Mammary epithelial cell (primary cell): ENCODE measurements at places on chromosomes 7 and 10.

DNA sequence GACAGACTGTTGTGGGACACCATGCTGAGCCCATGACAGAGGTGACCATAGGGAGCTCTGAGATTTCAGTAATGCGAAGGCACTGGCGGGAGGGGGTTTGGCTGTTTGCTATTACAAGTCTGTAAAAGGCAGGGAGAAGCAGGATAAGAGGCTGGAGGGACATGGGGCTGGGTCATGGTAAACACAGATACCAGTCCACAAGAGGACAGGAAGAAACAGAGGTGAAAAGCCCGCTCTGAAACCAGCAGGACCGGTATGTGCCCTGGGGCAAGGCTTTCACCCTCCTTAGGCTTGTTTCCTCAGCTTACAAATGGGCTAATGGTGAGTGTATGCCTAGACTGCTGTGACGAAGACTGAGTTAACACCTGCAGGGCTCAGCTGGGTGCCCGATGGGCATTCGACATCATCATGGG is 34.1 kb downstream of the ANXA11 start:
- DNase-seq: no peak

DNA sequence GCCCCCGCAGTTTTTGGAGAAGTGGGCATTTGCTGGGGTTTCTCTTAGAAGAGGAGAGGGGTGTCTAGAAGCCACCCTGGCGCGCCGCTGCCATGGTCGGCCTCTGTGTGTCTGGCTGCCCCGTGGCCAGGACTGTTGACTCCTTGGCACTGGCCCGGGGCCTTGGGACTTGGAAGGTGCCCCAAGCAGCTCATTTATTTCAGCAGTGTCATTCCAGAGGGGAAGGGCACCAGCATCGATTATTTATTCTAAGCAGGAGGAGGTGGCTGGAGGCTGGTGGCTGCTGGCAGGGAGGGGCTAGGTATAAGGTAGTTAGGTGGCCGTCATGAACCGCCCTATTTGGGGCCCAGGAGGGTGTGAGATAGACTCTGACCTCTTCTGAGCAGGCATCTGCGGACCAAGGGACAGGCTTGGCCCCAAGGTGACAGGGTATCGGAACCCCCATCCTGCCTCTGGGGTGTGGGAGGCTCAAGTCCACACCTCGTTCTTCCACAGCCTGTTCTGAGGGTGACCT is 1.6 kb downstream of the GTF2IRD1 start:
- no peak for DNase-seq

DNA sequence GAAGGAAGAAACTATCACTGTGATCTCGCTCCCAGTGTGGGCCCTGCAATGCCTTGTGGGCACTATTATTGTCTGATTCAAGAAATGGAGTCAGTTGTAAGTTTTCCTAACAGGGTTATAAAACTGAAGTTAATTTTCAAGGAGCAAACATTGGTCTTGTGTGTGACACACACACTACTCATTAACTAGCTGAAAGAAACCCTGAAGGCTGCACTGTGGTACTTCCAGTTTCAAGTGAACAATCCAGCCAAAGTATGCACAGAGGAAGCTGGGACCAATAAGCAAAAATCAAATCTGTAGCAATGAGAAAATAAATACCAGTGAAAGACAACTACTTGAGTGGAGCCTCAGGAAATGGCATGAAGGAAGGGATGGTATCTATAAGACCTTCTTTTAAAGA is 506.6 kb upstream of the POT1 start:
- DNase-seq: peak; percentile 20

GRCh38 chr7:155303039-155303593 is 5.4 kb downstream of the INSIG1 start:
- DNase-seq: no peak

- peak; percentile 42 for DNase-seq
Observed at GRCh38 chr10:98262571-98262970, 5.4 kb downstream of the LOXL4 start.

DNA sequence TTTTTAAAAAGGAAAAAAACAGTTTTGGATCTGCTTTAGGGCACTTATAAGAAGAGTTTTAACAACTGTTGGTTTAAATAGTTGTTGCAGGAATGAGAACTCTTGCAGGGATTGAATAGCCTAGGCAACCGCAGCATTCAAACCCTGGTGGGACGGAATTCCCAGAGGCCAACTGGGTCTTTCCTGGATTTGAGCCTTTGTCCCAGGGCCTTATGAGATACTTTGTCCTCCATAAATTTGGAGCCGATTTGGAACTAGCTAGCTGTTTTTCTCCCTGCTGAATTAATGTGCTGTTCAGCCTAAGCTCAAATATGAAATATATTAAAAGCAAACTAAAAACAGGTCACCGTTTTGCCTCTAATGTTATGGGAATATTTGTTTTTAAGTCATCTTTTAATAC is 109.6 kb downstream of the LRMDA start:
- DNase-seq: no peak

- no peak for DNase-seq
Observed at GRCh38 chr10:133359972-133360610, 2.3 kb upstream of the FUOM start.

GRCh38 chr7:158710651-158711102 is 6.1 kb upstream of the NCAPG2 start:
- DNase-seq: peak; percentile 65

DNA sequence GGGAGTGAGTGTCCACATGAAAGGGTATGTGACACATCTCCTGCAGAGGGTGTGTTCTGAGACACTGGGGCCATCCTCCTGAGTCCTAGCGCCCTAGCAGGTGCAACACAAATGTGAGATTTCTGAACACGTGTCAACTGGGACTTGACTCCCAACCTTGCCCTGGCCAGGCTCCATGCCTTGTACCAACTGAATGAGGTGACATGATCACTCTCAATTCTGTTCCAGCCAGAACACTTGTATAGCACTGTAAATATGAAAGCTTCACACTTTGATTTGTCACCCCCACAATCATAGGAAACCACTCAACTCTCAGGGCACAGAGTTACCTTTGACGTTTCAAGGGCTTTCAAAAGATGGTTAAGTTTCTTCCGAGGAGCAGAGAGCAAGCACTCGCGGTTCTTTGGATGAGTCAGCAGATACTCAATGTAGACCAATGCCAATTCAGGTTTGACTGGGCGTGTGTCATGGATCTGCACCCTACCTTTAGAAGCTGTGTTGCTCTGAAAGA is 48.6 kb downstream of the NCAPG2 start:
- DNase-seq: no peak

- DNase-seq: peak; percentile 89
Observed at GRCh38 chr10:21364196-21365114, 161.0 kb downstream of the SKIDA1 start.

- DNase-seq: no peak
Observed at GRCh38 chr7:26684447-26684846, 179.9 kb downstream of the SKAP2 start.

GRCh38 chr10:12350167-12350872 is 973 bp downstream of the CAMK1D start:
- peak; percentile 32 for DNase-seq

- no peak for DNase-seq
Observed at GRCh38 chr10:62618576-62619412, 185.7 kb upstream of the ADO start.

- DNase-seq: no peak
Observed at GRCh38 chr10:125549653-125550052, 133.3 kb downstream of the TEX36 start.

DNA sequence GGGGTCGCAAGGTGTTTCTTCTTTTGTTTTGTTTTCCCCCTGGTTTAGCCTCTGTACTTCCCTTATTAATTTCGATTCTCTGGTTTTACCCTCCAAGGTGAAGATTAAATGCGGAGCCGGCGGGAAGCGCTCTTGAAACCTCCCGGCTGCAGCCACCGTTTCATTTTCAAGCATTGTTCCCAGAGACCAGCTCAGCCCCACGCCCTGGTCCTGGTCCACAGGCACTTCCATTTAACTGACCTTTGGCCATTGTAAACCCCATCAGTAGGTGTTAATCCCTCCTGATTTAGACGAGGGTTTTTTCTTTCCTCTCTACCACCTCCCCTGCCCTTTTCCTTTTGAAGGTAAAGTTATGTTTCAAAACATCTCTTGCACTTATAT is 39.2 kb upstream of the ENO4 start:
- no peak for DNase-seq

DNA sequence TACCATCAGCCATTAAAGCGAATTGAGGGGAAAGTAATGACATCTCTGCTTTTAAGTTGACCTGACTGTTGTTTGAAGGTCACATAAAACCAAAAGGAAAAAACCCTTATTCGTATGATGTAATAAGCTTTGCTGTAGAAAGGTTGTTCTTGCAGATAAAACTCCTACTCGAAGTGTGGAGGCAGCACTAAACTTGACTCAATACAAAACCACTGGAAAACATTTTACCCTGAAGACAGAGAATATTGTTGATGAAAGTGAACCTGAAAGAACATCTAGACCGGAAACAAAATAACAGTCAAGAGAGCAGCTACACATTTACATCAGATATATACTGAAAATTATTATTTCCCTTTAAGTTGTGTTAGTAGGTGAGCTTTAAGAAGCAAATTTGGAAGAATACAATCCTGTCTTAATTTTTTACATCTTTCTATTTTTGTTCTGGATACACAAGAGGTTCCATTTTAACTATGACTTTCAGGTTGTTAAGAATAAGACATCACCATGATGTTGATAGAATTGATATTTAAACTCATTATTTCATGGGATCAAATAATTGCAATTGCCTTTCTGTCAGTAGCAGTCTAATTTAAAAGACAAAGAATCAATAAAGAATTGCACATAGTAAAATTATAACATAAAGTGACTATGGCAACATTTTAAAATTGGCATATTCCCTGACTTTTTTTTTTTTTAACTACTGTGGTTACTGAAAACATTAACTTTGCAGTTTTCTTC is 6.4 kb downstream of the ETV1 start:
- DNase-seq: no peak

DNA sequence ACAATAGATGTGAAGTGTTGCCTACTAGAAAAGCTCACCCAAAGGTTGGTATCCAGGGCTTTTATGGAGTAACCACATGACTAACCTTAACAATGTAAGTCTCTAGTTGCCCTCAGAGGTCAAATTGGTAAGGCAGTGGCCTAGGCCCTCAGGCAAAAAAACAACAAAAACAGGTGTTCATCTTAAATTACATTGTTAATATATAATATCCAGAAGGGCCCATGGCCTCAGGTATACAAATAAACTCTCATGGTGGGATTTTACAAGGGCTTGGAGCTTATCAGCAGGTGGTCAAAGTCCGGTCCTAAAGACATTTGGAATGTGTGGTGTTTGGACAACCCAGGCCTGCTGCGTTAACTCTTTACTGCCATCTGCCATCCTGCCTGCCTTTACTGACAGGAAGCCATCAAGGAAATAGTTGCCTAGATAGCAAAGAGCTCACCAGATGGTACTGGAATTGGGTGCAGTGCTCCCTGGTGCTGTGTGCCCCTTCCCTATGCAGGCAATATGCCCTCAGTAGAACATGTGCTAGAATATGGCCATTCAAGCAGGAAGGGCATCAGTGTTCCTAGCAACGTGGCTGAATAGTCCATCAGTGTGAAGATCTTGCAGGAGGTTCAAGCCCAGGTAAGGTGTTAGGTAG is 36.2 kb downstream of the TOMM7 start:
- no peak for DNase-seq
